ENCODE measurements at places on chromosomes 13 and 19. TPM values are rescaled to one million over a fixed set of nuclear protein-coding genes. Genes with fewer than 3 reads are reported as not detected.

The ADGRE2 gene
- total RNA-seq: 4.9 TPM

The SERP2 gene
- total RNA-seq: 9.6 TPM

The KL gene
- total RNA-seq: 7.4 TPM

The TRPC4 gene
- total RNA-seq: 0.49 TPM

The ZNF491 gene
- total RNA-seq: 4.2 TPM

The ZSCAN4 gene
- total RNA-seq: not detected

The C19orf73 gene
- total RNA-seq: 0.67 TPM

The TEKTIP1 gene
- total RNA-seq: 4.9 TPM

The LILRB5 gene
- 24.1 TPM for total RNA-seq

The FFAR2 gene
- 4.5 TPM for total RNA-seq

The SHFL gene
- total RNA-seq: 47.0 TPM

The MYO1F gene
- total RNA-seq: 60.9 TPM

The DCLK1 gene
- 55.5 TPM for total RNA-seq

Data from sciatic nerve (tissue), 2 donors.